NCI-H460 (cell line): ENCODE measurements at places on chromosomes 5 and 9.

DNA sequence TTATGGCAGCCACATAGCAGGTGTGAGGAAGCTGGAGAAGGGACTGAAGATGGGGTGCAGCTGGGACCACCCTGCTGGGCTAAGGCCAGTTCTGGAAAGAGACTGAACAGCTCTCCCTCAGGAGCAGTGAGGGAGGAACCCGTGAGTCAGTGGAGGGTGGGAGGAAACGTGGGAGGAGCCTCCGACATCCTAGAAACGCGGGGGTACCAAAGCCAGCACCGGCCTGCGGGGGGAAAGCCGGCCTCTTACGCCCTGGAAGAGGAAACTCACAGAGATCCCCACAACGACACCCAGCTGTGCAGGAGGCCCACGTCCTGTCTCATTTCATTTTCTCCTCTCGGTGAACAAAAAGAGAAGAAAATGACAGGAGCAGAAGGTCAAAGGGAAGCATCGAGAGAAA lies 185.8 kb upstream of the IRX4 start:
- no peak for DNase-seq

GRCh38 chr9:27715651-27716050 lies 142.4 kb upstream of the C9orf72 start:
- no peak for DNase-seq

DNA sequence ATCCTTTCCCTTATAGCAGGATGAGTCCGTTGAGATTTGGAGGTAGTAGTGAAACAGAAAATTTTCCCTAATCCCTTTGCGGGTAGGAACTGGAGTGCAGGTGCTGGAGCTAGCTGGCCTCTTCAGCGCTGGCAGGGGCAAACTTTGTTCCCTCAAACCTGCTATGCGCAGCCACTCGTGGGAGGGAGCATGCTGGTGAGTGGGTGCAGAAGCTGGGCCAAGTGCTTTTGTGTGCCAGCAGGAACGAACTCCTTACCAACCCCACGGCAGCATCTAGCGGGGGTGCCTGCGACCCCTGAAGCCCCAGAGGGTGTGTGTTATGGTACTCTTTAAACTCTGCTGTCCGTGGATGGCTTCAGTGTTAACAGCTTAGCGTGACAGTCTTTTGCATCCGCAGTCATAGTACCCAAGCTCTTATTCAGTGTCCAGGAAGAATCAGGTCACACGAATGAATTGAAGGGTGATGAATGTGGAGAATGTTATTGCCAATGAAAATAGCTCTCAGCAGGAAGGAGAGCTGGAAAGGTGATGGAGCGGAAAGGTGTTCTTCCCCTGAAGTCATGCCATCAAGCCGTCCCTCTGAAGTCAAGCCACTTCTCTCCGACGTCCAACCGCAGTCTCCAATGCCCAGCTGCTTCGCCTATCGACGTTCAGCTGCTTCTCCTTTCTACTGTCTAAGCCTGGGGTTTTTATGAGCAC lies 1445.1 kb upstream of the CDH9 start:
- no peak for DNase-seq

- no peak for DNase-seq
These were observed 359.7 kb downstream of the TRIM32 start for GRCh38 chr9:117046666-117047327.

DNA sequence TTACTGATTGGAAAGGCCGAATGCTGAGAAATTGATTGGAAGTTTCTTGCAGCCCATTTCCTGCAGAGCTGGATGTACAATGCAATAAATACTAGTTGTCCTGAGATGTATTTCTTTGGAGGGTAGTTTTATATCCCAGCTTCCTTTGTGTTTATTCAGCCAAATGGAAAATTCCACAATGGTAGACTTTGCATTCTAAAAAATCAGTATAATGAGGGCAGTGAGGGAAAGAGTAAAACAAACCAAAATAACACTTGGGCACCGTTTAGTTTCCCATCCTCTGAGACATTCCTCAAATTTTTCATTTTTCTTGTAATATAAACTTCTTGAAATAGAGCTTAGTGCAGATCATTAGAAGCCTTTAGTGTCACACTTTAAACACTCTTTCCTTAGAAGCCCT lies 379.4 kb downstream of the EBF1 start:
- no peak for DNase-seq
